ENCODE measurements at places on chromosomes 12 and 14. TPM values are rescaled to one million over a fixed set of nuclear protein-coding genes. Genes with fewer than 3 reads are reported as not detected.

Gene SERPINA12
- not detected for total RNA-seq

Gene SYCP3
- 0.32 TPM for total RNA-seq

Gene TMED8
- 13.0 TPM for total RNA-seq

Gene CIROP
- not detected for total RNA-seq

Gene CFAP54
- 0.86 TPM for total RNA-seq

Gene TBX3
- total RNA-seq = 12.0 TPM

Gene KLHDC1
- total RNA-seq = 5.2 TPM

Gene CRIP1
- total RNA-seq = 35.7 TPM

Gene SIX6
- total RNA-seq = not detected

Gene ARMH4
- total RNA-seq = 10.0 TPM

Gene NEUROD4
- not detected for total RNA-seq

Gene SLC24A4
- 1.8 TPM for total RNA-seq

Gene ADAM21
- 0.40 TPM for total RNA-seq

Gene CCDC175
- 0.58 TPM for total RNA-seq

Gene INHBC
- not detected for total RNA-seq

Gene GPR135
- total RNA-seq = 3.4 TPM

Gene IQSEC3
- total RNA-seq = 1.6 TPM

Gene GDF3
- not detected for total RNA-seq

Gene GALNT6
- total RNA-seq = 6.2 TPM

Gene SERPINA1
- 348 TPM for total RNA-seq

Gene SOAT2
- total RNA-seq = 0.75 TPM

Gene PRR4
- total RNA-seq = 2.6 TPM

Gene CD163
- 92.6 TPM for total RNA-seq

Gene RNU6-8
- not detected for total RNA-seq

Gene SLC17A8
- total RNA-seq = not detected

Gene ATL1
- 7.2 TPM for total RNA-seq

Gene LALBA
- total RNA-seq = not detected

Gene HOXC12
- total RNA-seq = not detected

Gene P2RX7
- total RNA-seq = 7.7 TPM

Gene SMCO2
- total RNA-seq = not detected

Gene MYO1A
- 48.5 TPM for total RNA-seq

Gene SMOC1
- total RNA-seq = 3.1 TPM

Gene KRT74
- not detected for total RNA-seq

Gene BCDIN3D
- total RNA-seq = 6.0 TPM

Gene HCAR3
- total RNA-seq = not detected

Gene OR6C6
- not detected for total RNA-seq

Gene DAO
- total RNA-seq = not detected

Gene FZD10
- total RNA-seq = 1.1 TPM

Gene BAZ2A
- total RNA-seq = 99.3 TPM

Gene CCDC177
- total RNA-seq = not detected

Gene NTF3
- total RNA-seq = 0.46 TPM

Gene DDX11
- 51.0 TPM for total RNA-seq

Gene NID2
- 14.6 TPM for total RNA-seq

Gene KRT77
- total RNA-seq = not detected

Gene ANKS1B
- 10.6 TPM for total RNA-seq

Gene INSM2
- not detected for total RNA-seq

Gene RGS6
- 1.1 TPM for total RNA-seq

Gene PPFIA2
- 2.6 TPM for total RNA-seq

Gene TCL1B
- total RNA-seq = not detected

Measured in mucosa of gallbladder (tissue), 1 donor.